ENCODE measurements at places on chromosomes 11 and 22. TPM values are rescaled to one million over a fixed set of nuclear protein-coding genes. Genes with fewer than 3 reads are reported as not detected.

DNA sequence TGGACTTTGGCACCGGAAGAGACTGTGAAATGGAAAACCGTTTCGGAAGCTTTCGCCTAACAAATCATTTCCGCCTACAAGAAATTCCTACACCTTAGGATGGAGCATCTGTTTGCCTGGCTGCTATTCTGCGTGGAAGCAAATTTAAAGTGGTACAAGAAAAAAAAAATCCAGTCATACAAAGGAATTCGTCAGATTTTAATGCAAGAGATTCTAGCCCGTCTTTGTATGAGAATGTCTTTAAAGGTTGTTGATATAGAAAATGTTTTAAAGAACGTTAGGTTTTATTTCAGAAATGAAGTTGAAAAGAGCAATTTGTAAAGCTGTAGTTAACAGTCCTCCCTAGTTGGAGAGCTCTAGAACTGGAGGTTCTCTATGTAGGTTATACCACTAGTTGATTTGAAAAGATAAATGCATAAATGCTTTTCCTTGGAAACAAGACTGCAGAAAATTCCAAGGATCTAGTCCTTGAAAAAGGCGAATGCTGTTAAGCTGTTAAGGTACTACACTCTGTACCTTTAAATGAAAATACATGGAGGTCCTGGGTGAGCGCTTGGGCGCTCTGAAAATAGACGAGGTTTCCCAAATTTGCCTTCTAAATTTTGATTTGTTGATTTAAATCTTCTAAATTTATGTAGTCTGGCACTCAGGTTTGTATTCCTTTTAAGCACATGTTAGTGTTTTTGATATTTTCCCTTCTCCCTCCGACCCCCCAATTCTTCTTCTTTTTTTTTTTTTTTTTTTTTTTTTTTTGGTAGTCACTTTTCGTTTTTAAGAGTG is 2.4 kb downstream of the NCR3LG1 start:
- no peak for DNase-seq

GRCh38 chr11:128693416-128693712 is 508 bp upstream of the FLI1 start:
- no peak for DNase-seq

DNA sequence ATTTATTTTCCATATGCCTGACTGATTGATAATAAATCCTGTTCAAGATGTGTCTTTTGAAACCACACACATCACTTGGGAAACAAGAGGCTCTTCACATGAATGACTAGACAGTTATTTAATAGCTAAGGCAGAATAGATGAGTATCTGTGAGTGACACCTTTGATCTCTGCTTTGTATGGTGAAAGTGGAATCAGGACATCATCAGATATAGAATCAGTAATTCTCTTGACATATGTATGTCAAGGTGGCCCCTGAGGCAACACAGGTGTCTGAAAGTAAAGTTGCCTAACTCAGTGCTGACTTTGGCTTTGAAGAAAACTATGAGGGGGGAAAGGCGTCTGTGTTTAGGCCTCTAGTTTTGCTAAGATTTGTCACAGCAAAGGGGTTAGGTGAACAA is 11.5 kb upstream of the CASP4 start:
- no peak for DNase-seq

GRCh38 chr11:115778928-115779650 is 274.9 kb upstream of the CADM1 start:
- no peak for DNase-seq

APOA4 gene
- total RNA-seq: not detected

GRCh38 chr11:112784323-112785073 is 176.7 kb upstream of the NCAM1 start:
- peak; percentile 70 for DNase-seq

DNA sequence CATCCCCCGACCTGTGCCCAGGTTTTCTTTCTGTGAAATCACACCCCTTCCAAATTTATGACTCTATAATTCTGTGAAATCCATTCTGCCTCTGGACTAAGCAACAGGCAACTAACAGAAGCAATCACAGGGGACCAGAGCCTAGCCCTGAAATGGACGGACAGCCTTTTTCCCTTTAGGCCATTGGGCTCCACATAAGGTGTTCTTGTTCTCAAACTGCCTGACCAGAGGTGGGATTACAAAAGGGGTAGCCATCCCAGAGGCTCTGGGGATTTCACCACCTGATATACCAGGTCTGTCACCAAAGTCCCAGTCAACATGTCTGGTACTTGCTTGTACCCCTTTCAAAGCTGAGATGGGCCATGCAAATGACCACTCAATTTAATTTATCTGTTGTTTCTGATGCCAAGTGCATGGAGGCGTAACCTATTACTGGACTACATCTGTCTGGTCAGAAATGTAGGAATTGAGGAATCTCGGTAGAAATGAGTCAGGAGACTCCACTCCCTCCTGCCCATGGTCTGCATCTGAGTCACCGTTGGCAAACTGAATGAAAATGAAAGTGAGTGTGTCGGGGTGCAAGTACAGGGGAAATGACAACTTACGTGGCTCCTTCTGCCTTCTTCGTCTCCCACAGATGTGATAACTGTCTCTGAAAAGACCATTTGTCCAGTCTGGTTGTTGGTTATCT is 10.2 kb downstream of the DKK3 start:
- DNase-seq: peak; percentile 81

DNA sequence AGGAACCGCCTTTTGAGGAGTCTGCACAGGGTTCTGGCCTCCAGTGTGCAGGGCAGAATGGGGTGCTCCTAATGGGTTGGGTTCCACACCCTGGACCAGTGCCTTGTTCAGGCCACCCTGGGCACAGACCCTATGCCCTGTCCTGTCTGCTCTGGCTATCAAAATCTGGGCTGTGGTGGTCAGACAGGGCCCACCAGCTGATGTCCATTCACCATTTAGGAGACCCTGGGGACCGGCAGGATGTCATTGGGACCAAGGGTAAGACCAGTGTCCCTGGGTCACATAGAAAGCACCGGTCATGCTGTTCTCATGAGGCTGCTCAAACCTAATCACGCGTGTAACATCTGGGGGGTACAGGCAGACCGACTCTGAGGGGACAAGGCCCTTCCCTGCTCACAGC is 37.3 kb downstream of the PARVG start:
- no peak for DNase-seq

- no peak for DNase-seq
Observed at GRCh38 chr11:68665436-68665835, 18.9 kb upstream of the GAL start.

PRG3 gene
- not detected for total RNA-seq

OR52I2 gene
- total RNA-seq: not detected

DNA sequence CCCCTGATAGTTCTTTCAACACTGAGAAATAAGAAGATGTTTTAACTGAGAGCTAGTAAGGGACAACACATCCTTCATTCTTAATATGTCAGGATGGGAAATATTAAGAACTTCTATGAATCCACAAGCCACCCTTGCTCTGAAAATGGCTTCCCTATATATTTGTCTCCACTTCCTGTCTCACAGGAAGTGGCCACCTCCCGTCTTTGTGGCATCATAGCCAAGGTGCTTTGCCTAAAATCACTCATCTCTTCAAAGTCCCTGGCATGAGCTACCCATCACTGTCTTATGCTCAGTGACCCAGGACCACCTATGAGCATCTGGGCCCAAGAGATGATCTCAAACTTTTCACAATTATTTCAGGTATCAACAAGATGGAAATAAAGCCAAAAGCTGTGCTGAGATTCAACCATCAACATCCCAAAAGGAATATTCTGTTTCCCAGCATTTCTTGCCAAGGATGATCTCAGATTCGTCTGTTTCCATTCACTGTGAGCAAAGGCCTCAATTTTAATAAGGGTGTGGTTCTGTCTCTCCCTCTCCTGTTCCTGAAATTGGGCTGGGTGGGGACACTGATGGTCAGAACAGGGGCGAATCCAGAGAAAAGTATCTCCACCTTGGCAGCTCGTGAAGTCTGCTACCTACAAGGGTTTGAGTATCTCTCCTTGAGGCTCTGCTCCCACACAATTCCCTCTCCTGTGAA is 493.9 kb downstream of the MN1 start:
- no peak for DNase-seq

GRCh38 chr11:66365711-66366619 is 5.6 kb downstream of the SLC29A2 start:
- no peak for DNase-seq

FDXACB1 gene
- total RNA-seq: 8.1 TPM

- no peak for DNase-seq
Observed at GRCh38 chr11:8973121-8973520, 8.9 kb upstream of the TMEM9B start.

DNA sequence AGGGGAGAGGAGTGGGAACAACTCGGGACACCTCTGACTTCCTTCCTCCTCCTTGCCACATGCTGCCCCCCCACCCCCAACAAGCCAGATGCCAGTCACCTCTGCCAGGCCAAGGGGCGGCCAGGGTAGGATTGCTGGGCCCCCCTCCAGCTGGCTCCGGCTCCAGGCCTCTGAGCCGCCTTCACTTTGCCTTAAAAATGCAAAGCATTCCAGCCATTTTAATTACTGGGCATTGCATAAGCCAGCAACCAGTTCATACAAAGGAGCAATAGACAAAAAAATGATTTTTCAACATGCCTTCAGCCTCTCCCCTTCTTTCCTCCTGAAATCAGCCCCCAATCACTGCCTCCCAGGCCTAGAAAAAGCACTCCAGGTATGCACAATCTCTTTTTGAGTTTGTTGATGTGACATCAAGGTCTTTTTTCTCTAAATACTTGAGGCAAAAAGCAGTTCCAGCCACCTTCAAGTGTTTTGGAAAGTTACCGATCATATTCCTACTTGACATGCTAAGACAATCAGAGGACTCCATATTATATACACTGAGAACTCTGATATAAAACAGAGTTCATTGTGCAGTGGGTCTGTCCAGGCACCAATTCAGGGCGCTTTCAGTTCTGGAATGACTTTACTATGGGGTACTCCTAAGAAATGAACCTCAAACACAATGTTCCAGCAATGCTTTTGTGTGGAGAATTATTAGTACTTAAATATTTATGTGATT is 12.4 kb upstream of the TIMP3 start:
- DNase-seq: no peak

SYT13 gene
- total RNA-seq: not detected

OR8D4 gene
- total RNA-seq: not detected

DNA sequence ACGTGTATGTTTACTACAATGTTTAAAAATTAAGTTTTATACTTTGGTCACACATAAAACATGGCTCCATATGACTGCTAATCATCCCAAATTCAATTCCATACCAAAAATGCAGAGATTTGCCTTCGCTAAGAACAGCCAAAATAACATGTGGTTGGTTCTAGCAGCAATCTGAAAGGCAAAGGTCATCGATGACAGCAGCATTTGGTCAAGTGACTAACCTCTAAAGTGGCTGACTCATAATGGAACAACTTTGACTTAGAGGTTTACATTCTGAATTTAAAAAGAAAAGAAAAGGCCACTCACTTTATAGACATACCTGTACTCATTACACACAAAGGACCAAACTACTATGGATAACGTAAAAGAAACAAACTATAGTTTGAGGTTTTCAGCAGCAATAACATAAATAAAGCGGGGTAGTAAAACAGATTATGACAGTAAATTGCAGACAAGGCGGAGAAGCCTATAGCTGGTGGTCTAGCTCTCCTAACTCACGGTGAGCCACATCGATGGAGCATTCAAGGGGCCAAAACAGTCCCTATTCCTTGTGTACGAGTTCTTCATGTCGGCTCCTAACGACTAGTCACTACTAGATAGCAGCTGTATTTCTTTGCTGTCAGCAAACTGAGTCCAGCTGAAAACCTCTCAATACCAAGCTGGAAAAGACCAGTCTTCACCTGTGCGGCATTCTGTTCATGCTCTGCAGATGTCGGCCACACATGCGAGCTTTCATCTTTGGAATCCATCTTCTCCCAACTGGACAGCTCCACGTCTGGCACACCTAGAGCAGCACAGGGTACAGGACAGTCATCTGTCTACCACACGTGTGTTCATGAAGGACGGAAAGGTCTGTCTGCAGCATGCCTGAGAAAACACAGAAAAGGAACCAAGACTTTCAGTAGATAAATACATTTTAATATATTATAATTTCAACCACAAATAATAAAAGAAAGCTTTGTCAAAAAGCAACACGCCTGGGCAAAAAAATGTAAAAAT is 42.1 kb downstream of the PRDM10 start:
- peak; percentile 75 for DNase-seq

GRCh38 chr11:10803676-10804075 is 5.0 kb downstream of the EIF4G2 start:
- DNase-seq: no peak

- DNase-seq: no peak
Observed at GRCh38 chr11:66718320-66718971, 10.6 kb downstream of the SPTBN2 start.

GRCh38 chr11:11476499-11476898 is 123.4 kb upstream of the CSNK2A3 start:
- no peak for DNase-seq

Data from H4 (cell line).